ENCODE measurements at places on chromosomes 7 and 10. TPM values are rescaled to one million over a fixed set of nuclear protein-coding genes. Genes with fewer than 3 reads are reported as not detected.

Gene GRID2IP
- not detected for polyA plus RNA-seq

Gene PPP1R3C
- polyA plus RNA-seq = not detected

Gene CTBP2
- 0.55 TPM for polyA plus RNA-seq

Gene SEMA3A
- polyA plus RNA-seq = not detected

Measured in naive B cell (primary cell).